Hypothalamus (tissue), 51 donors: ENCODE measurements at places on chromosomes 5 and 9.

GRCh38 chr5:98810206-98810605, 36.7 kb downstream of the RGMB start:
- no peak for DNase-seq

DNA sequence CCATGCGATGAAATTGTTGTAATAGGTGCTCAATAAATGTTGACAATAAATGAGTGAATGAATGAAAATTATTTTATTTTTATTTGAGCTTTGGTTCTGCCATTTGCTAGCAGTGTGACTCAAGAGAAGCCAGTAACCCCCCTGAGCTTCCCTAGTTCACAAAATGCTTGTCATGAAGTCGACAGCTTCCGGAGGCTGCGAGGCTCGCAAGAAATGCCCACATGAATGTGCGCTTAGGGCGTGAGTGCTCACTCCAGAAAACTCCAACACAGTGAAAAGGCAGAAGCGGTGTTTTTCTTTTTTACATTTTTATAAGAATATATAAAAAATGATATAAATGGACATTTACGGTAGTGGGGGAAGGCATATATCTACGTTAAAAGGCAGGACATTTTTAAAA, 26.5 kb downstream of the CDKN2A start:
- no peak for DNase-seq

GRCh38 chr9:136201609-136202453, 3.1 kb downstream of the LHX3 start:
- peak; percentile 9 for DNase-seq

GRCh38 chr9:128838338-128838737, 8.7 kb upstream of the SPOUT1 start:
- no peak for DNase-seq

GRCh38 chr5:164060786-164061355, 555.5 kb downstream of the MAT2B start:
- DNase-seq, result no peak
